Right ventricle myocardium superior (tissue), 1 donor: ENCODE measurements at places on chromosomes 16 and 17. TPM values are rescaled to one million over a fixed set of nuclear protein-coding genes. Genes with fewer than 3 reads are reported as not detected.

Gene MT1E
- total RNA-seq: 109 TPM

- DNase-seq: no peak
These were observed 26.7 kb downstream of the PLD6 start for GRCh38 chr17:17179371-17179827.

DNA sequence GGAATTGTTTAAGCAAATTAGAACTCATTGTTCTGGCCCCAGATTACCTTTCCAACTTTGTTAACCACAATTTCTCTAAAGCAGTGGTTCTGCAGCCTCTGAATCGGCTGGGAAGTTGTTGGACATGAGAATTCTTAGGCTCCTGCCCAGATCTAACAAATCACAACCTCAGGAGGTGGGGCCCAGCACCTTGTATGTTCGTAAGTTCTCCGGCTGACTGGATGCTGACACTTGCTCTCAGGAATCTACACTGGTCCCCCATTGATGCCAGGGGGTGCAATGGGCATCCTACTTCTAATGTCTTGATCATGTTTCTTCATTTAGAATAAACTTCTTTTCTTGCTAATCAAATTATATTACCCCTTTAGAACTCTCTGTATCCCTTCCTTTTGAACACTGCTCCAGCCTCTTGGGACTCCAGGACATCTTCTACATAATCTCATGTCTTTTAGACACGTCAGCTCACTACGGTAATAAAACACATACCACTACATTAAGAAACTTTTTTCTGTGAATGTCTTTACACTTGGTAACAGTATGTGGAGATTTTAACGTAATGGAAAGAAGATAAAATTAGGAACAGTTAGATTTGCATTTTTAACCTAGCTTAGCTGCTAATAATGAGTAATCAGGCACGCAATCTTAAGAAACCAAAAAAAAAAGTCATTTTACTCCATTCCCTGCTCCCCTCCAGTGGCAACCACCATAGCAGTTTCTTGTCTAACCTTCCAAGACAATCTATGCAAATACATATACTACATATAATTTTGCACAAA, 143.2 kb downstream of the ITFG1 start:
- no peak for DNase-seq

Gene KRTAP17-1
- not detected for total RNA-seq

Gene HOXB4
- total RNA-seq: 0.75 TPM
